ENCODE measurements at places on chromosomes 7 and 10.

GRCh38 chr7:155962191-155962967 is 150.1 kb upstream of the SHH start:
- no peak for DNase-seq

DNA sequence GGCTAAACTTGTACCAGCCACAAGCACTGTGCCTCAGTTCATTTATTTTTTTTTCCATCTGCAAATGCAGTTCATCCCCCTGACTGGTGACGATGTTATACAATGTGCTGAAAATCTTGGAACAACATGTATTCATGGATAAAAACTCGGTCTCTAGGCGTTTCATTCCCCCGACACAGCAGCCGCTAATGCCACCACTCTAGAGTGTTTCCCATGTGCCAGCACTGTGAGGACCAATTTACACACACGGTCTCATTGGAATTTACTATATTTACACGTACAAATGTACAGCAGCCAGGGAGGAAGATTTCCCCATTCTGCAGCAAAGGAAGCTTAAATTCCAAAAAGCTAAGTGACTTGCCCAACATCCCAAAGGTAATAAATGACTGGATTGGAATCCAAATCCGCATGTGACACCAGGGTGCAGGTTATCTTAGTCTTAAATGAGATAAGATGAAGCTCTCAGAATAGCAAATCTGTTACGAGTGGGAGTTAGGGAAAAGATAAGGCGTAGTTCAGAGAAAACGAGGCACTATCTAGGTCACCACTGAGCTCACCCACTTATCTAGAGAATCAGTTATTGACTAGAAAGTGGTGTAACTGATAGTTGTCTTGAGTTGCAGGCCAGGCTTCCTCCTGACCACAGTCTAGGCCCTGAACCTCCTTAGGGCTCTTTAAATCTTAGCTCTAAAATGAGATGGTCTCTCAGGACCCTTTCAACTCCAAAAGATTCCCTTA is 36.7 kb downstream of the FAM107B start:
- DNase-seq: no peak

- DNase-seq: no peak
Measured at GRCh38 chr7:55189146-55189766, 170.4 kb downstream of the EGFR start.

DNA sequence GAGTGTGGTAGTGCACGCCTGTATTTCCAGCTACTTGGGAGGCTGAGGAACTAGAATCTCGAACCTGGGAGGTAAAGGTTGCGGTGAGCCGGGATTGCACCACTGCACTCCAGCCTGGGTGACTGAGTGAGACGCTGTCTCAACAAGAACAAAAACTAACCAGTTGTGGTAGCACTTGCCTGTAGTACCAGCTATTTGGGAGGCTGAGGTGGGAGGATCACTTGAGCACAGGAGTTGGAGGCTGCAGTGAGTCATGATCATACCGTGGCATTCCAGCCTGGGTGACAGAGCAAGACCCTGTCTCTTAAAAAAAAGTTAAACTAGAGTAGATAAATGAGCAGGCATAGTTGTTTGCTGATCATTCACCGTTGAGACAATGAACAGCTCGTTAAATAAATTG is 48.9 kb downstream of the CUX1 start:
- no peak for DNase-seq

DNA sequence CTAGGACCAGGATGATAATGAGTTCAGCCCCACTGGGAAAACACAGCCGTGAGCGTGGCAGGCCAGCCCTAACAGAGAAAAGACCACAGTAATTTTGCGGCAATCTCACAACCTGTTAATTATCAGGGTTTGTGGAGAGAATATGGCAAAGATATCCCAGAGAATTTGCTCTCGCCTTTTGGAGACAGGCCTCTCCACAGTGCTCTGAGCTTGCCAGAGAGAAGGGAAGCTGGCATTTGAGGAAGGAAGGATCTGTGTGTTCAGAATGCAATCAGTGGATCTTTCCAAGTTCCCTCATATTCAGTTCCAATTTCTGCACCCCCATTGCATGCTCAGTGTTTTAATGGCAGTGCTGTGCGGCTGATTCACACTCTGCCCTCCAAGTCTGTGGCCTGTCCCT is 60.2 kb downstream of the PLPP4 start:
- DNase-seq: no peak

DNA sequence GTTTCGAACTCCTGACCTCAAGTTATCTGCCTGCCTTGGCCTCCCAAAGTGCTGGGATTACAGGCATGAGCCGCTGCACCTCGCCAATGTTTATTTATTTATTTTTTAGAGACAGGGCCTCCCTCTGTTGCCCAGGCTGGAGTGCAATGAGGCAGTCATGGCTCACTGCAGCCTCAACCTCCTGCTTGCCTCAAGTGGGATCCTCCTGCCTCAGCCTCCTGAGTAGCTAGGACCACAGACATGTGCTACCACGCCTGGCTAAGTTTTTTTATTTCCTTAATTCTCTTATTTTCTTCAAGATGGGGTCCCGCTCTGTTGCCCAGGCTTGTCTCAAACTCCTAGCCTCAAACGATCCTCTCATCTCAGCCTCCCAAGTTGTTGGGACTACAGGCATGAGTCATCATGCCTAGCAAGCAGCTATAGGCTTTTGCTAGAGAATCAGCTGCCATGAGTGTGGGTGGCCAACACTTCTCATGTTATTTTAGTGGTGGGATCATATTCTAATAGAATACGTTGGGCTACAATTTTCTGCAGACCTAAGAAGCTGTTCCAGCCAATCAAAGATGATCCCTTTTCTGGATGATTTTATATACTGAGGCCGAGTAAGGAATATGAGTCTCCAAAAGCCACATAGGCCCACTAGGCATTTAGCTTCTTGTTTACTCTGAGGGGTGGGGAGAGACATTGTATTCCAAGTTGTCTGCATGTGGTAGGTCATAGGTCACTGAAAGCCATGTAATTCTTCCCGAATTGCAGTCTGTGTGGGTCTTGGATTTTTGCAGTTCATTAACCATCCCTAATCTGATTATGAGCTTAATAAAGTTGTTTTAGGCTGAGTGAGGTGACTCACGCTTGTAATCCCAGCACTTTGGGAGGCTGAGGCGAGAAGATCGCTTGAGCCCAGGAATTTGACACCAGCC is 7.6 kb upstream of the TMEM248 start:
- DNase-seq: no peak

GRCh38 chr7:117803476-117803875 is 69.8 kb downstream of the CTTNBP2 start:
- no peak for DNase-seq

DNA sequence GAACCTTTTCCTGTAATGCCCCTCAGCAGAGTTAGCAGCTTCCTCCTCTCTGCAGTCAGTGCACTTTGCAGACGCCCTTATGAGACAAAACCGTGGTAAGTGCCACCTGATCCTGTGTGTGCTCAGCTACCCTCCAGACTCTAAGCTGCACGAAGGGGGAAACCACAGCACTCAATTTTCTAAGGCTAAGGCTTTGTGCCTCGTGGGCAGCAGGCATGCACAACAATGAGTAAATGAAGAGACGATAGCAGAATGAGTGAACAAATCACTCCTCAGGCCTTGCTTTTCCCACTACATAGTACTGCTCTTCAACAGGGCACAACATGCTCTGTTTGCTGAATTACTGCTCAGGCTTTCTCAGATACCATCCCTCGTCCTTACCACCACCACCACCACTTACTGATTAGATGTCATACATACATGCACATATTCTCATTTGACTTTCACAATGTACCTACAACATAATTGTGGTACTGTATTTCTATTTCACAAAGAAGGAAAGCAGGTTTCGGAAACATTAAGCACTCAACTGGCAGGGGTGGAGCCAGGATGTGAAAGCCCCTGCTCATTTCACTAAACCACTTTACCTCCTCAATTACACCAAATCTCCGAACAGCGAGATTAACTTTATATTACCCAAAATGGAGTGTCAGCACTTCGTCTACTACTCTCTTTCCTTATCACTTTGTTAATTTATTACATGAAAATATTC is 85.4 kb downstream of the ICA1 start:
- DNase-seq: peak; percentile 24

DNA sequence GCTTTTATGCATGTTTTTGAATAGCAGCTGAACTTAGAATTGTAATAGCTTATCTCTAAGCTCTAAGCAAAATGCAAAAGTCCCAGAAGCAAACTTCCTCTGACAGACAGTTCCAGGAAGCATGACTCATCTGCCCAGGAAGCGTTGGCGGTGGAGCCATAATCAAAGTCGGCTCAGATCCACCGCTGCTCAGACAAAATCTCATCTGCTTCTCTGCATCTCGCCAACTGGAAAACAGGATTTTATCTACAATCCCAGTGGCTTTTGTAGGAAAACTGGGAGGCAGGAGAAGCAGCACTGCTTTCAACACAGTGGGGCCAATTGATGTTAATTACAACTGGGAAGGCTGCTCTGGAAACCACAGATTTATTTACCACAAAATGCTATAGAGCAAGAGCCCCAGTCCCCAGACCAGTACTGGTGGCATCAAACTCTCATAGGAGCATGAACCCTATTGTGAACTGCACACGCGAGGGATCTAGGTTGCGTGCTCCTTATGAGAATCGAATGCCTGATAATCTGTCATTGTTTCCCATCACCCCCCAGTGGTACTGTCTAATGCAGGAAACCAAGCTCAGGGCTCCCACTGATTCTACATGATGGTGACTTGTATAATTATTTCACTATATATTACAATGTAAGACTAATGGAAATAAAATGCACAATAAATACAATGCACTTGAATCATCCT is 99.9 kb downstream of the CUBN start:
- peak; percentile 66 for DNase-seq

GRCh38 chr10:30359373-30360206 is 10.5 kb upstream of the MTPAP start:
- DNase-seq: peak; percentile 82

DNA sequence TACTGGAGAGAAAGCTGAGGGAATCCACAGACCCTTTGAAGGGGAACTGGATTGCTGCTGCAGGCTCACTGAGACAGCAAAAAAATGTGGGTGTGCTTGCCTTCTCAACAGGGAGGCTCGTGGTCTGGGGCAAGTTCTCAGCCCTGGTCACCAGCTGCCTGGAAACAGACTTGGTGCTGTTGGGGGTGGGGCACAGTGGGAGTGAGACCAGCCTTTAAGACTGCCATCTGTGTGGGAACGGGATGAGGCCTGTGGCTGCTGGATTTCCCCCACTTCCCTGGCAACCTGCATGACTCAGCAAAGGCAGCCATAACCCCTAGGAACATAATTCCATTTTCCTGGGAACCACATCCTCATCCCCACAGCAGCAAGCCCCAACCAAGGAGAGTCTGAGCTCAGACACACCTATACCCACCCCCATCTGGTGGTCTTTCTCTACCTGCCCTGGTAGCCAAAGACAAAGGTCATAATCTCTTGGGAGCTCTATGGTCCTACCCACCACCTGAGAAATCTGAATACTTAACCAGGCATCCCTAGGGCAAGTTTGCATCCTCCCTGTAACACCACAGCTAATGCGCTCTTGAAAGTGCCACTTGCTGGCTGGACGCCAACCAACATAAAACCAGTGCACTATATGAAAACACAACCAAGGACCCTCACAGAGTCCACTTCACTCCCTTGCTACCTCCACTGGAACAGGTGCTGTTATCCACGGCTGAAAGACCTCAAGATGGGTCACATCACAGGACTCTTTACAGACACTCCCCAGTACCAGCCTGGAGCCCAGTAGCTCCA is 45.0 kb upstream of the TFEC start:
- no peak for DNase-seq

DNA sequence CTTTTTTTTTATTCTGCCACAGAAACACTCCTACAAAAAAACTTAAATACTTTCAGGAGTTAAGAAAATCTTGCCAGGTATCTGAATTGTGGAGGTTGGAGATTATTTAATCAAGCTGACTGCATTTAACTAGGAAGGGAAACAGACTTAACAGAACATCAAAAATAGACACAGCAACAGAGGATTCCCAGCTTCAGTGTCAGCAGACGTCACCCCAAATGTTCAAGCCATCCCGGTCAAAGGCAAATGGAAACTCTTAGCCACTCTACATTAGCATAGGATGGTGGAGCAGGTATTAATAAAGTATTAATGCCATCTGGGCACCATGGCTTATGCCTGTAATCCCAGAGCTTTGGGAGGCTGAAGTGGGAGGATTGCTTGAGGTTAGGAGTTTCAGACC is 139.7 kb upstream of the SVIL start:
- no peak for DNase-seq

DNA sequence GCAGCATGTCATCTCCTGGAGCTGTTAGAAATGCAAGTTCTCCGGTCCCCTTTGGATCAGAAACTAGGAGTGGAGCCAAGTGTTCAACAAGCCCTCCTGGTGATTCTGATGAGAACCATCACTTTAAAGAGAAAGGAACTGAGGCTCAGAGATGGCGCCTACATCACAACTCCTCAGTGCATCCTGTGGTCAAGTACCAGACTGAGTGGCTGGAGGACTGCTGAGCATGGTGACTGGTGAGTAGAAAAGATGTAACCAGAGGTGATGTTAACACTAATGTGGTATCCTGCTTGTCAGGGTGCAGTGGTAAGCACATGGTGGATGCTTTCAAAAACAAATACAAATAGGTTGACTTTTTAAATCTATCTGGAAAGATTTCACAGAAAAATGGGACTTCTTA is 3.5 kb upstream of the OIT3 start:
- DNase-seq: no peak

DNA sequence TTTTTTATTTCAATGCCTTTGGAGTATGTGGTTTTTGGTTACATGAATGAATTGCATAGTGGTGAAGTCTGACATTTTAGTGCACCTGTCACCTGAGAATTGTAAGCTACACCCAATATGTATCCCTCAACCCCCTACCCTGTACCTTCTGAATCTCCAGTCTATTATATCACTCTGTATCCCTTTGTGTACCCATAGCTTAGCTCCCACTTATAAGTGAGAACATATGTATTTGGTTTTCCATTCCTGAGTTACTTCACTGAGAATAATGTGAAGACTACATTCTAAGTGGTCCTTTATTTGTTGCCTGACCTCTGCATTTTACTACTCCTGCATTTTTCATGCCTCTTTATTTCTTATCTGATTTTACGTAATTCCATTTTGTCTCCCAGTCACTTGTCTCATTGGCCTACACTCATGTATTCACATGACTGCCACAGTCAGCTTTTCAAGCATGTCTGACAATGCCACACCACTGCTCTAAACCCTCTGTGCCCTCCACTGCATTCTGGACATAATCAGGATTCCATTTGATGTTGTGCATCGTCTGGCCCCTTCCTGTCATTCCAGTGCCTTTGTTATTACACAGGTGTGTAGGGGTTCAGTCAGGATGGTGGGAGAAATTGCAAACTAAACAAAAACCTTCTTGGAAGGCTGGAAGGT is 1325.5 kb downstream of the XPNPEP1 start:
- no peak for DNase-seq

Data from hematopoietic multipotent progenitor cell treated with erythropoietin and hydrocortisone succinate and interleukin-3 and kit ligand, for 8 days (in vitro differentiated cells).